ENCODE measurements at places on chromosomes 2 and 18.
A peak's percentile ranks its signal among the peaks of the same experiment; 100 is the strongest.

- DNase-seq = no peak
These were observed 53.5 kb downstream of the MEP1B start for GRCh38 chr18:32243358-32243757.

- no peak for DNase-seq
These were observed 862.6 kb downstream of the BCL11A start for GRCh38 chr2:59690849-59691248.

GRCh38 chr2:209426432-209426831 is 2.6 kb downstream of the MAP2 start:
- DNase-seq = peak; percentile 71

- no peak for DNase-seq
These were observed 33.9 kb upstream of the INHBB start for GRCh38 chr2:120312076-120312475.

DNA sequence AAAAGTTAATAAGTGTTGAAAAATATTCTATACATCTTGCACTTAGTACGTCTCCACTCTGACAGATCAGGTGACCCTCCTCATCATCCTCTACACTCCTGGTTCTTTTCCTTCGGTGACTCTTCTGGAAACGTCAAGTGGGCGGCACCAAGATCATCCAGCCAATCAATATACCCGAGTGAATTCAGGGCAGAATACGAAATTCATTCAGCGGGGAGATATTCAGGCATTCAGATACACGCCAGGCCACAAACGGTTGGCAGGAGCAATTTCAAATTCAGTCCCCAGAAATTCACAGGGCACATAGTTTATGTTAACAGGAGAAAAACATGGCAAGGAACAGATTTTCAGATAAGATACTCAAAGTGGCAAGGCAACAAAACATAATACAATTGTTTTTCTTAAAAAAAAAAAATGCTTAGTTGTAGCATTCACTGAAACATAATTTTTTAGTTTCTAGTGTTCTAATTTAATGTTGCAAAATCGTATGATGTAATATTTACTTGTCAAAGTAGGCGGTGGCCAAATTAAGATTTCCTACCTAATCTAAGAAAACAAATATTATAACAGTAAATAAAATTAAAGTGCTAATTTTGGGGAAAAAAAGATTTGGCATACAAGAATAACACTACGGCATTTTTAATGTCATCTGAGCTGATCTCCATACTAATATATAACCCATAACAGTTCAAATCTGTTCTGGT is 4.2 kb downstream of the CLK1 start:
- DNase-seq = no peak

- peak; percentile 69 for DNase-seq
These were observed 1.1 kb downstream of the TMEM18 start for GRCh38 chr2:675982-676646.

DNA sequence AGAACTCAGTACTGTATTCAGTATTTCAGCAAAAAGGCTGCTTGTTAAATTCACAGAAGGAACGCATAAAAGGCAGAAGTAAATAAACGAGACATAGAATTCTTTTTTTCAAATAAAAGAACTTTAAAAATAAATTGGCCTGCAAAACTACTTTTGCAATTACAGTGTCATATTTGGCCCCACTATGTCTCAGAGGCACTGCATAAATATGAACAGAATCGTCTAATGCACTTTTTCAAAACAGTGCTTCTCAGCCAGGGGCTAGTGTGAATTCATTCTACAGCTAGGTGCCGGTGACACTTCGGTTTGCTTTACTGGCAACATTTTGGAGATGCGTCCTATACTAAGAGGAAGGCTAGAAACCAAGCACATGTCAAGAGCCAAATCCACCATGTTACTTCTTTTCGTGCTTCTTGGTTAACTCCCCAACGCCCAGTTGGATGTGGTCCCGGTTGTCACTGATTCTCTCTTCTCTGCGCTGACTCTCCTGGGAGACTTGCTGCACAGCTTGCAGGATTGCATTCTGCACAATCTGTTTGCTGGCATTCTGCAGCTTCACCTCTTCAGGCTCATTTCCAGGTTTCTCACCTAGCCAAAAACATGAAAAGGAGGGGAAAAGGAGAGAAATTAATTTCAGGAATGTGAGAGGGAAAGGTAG is 51.8 kb downstream of the AKAIN1 start:
- DNase-seq = no peak

GRCh38 chr2:134142903-134143302 is 111.0 kb upstream of the MGAT5 start:
- DNase-seq = no peak

GRCh38 chr2:11346023-11346482 is 1.6 kb upstream of the ROCK2 start:
- no peak for DNase-seq

- DNase-seq = no peak
These were observed 891.4 kb downstream of the CCDC85A start for GRCh38 chr2:57075226-57075625.

DNA sequence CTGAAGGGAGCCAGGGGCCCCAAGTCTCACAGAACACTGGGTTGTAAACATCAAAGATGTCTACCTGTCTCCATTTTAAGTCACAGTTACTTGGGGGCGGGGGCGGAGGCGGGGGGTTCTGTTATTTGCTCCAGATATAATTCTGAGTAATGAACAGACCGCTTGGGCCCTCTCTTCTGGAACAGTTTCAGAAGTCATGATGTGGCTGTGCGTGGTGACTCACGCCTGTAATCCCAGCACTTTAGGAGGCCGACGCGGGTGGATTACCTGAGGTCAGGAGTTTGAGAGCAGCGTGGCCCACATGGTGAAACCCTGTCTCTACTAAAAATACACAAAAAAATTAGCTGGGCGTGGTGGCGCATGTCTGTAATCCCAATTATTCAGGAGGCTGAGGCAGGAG is 157.9 kb upstream of the APCDD1 start:
- no peak for DNase-seq

DNA sequence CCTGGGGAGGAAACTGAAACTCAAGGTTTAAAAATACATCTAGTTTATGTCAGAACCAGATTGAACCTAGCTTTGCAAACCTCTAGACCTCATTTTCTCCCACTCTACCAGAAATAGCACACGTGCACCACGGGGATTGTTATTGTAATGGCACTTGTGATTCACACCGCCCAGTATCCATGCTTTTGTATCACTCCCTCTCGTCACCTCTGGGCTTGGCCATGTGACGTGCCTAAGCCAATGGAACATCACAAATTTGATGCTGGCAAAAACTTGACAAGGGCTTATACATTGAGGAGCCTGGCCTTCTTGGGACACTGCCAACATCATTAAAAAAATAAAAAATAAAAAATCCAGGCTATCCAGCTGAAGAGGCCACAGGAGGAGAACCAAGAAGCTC is 495.8 kb upstream of the POU3F3 start:
- no peak for DNase-seq

DNA sequence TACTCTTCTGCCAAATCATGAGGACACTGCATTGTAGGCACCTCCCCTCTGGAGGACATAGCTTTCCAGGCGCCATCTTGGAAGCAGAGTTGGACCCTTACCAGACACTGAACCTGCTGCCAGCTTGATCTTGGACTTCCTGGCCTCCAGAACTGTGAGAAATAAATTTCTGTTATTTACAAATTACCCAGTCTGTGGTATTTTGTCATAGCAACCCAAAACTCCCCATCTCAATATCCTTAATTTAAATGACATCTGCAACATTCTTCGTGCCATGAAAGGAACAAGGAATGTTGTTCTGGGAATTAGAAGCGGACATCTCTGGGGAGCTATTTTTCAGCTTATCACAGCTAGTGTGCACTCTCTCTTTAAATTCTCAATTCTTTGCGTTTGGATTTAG is 57.4 kb upstream of the CHRNA1 start:
- no peak for DNase-seq

GRCh38 chr18:21112140-21112473 is 494 bp upstream of the ROCK1 start:
- no peak for DNase-seq

- DNase-seq = no peak
These were observed 23.9 kb downstream of the COL4A3 start for GRCh38 chr2:227188292-227188691.

GRCh38 chr2:108288534-108289106 is at the start of gene SULT1C2:
SULT1C2 (plus strand) TSS chr2:108288895; CDS start chr2:108293668, 4,773 bp downstream.
- DNase-seq = no peak

DNA sequence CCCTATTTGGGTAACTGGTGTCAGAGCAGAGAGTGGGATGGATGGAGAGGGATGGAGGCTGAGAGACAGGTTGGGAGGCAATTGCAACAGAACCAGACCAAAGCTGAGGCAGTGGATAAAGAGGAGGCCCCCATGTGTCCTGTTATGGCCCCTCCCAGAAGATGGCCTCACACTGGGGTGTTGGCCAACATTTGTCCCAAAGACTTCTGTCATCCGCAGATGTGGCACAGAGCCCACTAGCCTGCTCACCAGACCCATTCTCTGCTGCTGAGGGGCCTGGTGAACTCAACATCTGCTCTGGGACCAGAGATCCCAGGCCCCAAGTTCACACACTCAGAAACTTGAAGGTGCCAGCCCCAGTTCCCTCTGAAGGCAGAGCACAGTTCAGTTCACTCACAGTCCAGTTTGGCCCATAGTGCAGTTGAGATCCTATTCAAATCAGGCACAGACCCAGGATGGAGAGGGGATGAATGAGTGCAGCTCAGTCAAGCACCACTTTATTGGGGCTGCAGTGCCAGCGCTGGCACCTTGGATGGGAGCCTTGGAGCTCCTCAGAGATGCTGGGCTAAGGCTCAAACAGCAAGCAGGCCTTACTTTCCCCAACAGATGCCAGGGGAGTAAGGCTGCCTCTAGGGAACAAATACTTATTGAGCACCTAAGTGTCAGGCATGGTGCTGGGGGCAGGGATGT is 189.2 kb downstream of the ZBTB7C start:
- DNase-seq = peak; percentile 30

Measured in NCI-H446 treated with DMSO at 0.1 percent for 48 hours (cell line).